ENCODE measurements at places on chromosomes 12 and 14.

GRCh38 chr12:116050275-116050674 lies 227.2 kb downstream of the MED13L start:
- no peak for DNase-seq

GRCh38 chr12:16166563-16167470 lies 110.7 kb downstream of the SLC15A5 start:
- peak; percentile 11 for DNase-seq

DNA sequence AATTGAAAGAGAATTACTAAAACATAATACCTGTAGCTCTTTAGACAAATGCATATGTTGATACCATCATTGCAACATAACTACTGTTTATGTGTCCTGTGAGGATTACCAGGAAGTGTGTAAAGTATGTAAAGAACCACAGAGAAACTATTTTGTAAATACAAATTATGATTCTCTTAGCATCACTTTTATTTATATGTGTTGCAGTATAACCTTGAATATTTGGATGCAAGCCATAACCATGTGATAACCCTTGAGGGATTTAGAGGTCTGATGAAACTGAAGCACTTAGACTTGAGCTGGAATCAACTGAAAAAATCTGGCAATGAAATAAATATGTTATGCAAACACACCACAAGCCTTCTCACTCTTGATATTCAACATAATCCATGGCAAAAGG lies 77.5 kb downstream of the LRRC9 start:
- no peak for DNase-seq

DNA sequence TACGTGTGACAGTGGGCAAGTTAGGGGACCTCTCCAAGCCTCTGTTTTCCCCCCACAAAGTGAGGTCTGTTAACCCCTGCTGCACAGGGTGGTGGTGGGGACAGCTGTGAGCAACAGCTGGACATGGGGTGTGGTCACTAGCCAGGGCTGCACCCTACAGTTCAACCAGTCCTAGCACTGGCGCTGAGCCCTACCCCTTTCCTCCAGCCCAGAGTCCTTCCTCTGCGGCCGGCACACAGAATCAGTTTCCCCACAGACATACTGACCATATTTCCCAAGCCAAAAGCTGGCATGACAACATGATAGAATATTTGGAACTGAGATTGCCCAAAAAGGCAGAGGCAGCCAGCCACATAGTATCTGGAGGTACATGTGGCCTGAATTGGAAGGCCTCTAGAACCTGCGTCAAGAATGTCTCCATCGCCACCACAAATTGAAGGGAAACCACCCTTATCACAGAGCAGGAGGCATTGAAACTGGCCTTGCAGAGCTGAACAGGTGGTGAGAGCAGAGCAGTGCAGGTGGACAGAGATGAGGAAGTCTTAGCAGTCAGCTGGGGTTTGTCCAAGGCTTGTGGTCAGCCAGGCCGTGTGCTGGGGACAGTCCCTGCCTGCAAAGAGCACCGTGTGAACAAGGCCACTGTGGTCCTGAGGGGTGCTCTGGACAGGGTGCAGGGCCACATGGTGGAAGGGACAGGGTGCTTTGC lies 21.2 kb downstream of the DEGS2 start:
- DNase-seq, result no peak

- DNase-seq, result no peak
These were observed 14.4 kb downstream of the GALNT16 start for GRCh38 chr14:69274321-69274720.

GRCh38 chr12:49279706-49280159 lies 14.9 kb downstream of the TUBA1C start:
- no peak for DNase-seq

DNA sequence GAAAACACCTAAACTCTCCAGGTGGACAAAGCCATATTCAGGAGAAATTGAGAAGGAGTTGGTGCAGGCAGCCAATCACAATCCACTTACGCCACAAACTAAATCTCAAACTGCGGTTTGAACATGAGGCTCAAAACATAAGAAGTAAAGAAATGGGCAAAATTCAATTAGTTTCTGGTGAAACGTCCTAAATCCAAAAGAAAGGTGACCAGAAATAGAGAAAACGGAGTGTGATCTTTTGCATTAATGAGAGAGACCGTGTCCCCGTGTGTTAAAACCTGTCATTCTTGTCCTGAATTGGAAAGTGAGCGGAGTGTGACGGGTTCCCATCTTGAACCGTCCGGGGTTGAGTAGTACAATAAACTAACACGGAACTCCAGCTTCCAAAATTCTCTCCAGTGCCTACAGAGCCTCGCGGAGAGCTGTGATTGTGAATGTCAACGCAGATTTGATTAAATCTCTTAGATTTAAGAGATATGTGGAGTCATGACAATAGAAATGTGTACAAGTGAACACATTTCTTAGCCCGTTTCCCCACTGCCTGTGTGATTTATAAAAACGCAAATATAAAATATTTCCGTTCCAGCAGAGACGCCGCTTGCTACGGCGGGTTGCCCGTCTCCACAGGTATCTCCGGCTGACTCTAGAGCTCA lies 595 bp upstream of the METAP2 start:
- DNase-seq, result no peak

GRCh38 chr12:78340406-78340805 lies 509.7 kb downstream of the NAV3 start:
- DNase-seq, result no peak

- DNase-seq, result no peak
These were observed 389.6 kb upstream of the DDHD1 start for GRCh38 chr14:53542732-53543131.

All from globus pallidus (tissue), 1 donor.